T-helper 17 cell (primary cell): ENCODE measurements at places on chromosomes 2 and 18. TPM values are rescaled to one million over a fixed set of nuclear protein-coding genes. Genes with fewer than 3 reads are reported as not detected.

DNA sequence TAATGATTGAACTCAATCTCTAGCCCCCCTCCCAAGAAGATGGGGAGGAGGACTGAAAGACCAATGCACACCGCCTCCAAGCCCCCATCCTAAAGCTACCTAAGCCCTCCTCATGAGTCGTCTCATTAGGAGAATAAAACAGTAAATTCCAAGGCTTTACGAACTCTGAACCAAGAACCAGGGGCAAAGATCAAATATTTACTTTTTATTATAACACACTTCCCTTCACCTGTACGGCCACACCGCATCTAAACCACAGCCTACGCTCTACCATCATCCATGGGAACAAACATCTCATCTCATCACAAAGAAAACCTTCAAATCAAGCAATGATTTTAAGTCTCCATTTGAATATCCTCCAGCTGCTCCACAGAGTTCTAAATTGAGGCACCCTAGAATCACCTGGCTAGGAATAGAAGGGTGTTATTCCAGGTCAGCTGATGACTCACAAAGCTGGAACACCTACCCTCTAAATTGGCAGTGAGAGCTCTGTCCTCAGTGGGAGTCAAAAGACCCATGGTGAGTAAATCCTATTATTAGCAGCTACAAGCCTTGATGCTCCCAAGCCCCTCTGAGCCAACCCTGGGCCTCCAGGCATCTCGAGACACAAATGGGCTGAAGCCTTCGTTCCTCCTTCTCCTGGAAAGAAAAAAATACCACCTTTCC, 45.6 kb upstream of the BZW1 start:
- H3K27me3 ChIP-seq, result peaks cover 28% of the 10 kb centered on the region
- no peak for DNase-seq
- peaks cover 7% of the 10 kb centered on the region for H3K4me1 ChIP-seq
- H3K4me3 ChIP-seq, result no peak overlapping the region

DNA sequence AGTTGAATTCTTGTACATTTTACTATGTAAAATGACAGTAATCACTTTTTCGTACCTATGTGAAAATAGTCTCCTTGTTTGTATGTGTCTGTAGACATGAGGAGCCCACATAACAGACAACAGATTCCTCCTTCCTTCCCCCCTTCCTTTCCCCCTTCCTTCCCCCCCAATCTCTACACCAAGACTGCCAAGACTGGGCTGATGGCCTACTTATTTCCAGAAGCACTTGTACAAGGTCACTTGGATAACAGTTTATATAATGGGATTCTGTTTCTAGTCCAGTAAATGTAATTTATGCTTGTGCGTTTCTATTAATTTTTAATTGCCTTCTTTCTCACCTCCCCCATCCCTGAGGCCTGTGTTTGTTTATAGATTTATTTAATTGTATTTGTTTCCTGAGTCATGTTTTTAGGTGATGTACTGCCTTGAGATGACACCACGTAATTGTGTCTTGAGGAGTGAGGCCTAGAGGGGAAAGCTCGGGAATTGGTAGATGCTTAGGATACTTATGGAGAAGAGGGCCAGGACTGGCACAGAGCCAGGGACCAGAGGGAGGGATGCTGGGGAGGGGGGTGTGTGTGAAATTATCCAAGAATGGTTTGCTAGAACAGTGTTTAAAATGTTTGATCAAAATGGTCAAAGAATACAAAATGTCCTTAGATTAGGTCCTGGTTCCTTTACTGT, 12.3 kb downstream of the B3GNT2 start:
- no peaks in the 10 kb centered on the region for H3K27me3 ChIP-seq
- H3K4me3 ChIP-seq, result no peak overlapping the region
- no peak for DNase-seq
- H3K27ac ChIP-seq, result no peak overlapping the region
- H3K4me1 ChIP-seq, result peaks cover 44% of the 10 kb centered on the region

DNA sequence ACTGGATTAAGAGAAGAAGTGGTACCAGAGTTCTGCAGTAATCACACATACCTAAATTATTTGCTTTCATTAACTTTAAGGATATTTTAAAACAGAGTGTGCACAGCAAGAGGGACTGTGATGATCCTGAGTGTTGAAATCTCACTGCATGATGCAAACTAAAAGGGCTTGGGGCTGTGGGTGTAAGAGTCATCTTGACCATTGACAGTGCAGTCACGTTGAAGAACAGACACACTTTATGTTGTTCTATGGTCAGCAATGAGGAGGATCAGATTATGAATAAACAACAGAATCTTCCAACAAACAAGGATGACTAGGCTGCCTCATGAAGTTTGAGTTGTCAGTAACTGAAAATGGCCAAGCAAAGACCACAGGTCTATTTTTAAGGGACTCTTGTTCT, 87.2 kb upstream of the GALNT5 start:
- H3K27ac ChIP-seq, result no peak overlapping the region
- peaks cover 22% of the 10 kb centered on the region for H3K27me3 ChIP-seq
- H3K4me3 ChIP-seq, result no peak overlapping the region
- no peaks in the 10 kb centered on the region for H3K36me3 ChIP-seq
- H3K4me1 ChIP-seq, result no peaks in the 10 kb centered on the region

DNA sequence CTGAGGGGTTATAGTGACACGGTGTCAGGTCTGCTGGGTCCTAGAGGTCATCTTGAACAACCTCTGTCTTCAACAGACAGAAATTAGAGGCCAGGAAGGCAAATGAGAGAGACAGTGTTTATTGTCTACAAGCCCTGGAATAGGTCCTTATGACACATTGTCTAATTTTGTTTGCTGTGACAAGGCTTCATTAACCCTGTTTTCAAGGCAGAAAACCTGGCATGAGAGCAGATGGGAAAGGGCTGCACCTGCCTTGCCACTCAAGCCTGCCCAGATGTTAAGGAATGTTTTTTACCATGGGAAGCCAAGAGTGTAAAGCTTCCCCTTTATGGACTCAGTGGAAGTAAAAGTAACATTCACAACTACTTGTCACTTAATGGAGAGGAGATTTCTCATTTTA, 275.3 kb downstream of the KCNS3 start:
- H3K27ac ChIP-seq, result no peak overlapping the region
- no peak overlapping the region for H3K4me3 ChIP-seq
- DNase-seq, result no peak
- H3K4me1 ChIP-seq, result no peaks in the 10 kb centered on the region
- H3K36me3 ChIP-seq, result peaks cover 2% of the 10 kb centered on the region

DNA sequence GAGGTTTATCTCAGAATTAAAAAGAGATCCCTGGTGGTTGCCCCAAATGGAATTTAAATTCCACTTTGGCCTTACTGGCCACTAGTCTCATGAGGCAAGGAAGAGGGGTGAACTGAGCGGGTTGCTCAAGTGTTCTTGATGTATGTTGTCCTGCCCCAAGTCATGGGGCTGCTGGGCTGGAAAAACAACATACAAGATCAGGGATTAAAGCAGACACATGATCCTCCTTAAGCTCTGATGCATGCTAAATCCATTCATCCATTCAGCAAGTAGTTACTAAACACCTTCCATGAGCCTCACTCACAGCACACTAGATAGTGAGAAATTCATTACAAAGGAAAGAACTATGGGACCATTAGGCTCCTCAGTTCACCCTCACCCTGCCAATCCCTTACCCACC, 196.3 kb downstream of the MREG start:
- no peaks in the 10 kb centered on the region for H3K36me3 ChIP-seq
- no peak overlapping the region for H3K27ac ChIP-seq
- DNase-seq, result no peak

DNA sequence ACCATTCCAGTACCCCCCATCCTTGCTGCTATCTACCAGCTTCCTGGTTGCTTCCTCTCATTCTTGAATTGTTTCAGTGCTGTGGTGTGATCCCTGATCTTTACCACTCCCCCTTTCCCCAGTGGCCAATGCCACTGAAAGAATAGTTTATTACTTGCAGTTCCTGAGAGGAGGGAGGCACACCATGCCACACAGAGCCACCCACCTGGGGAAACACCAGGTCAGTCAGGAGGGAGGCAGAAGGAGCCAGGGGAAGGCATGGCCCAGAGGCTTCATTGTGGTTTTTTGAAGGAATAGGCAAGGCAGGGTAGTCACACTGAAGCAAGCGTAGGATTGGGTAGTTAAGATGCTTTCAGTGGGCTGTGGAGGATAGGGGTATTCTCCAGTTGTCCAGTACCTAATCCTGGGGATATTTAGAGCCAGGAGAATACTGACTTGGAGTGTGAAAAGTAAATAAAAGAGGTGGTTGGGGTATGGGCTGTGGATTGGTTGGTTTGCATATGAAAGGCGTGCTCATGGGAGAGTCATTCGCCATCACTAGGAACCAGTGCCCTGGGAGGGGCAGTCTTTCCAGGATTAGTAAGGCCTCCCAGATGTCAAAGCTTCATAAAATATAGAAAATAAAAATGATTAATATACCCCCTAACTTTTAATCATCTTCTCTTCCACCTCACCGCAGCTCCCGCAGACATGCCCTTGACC, 6.7 kb upstream of the TMEM177 start:
- H3K36me3 ChIP-seq, result no peaks in the 10 kb centered on the region
- no peak for DNase-seq
- no peak overlapping the region for H3K27ac ChIP-seq
- no peaks in the 10 kb centered on the region for H3K27me3 ChIP-seq
- H3K4me3 ChIP-seq, result no peak overlapping the region
- peaks cover 6% of the 10 kb centered on the region for H3K4me1 ChIP-seq

GRCh38 chr2:68753318-68753717, 18.7 kb downstream of the ARHGAP25 start:
- H3K36me3 ChIP-seq, result peaks cover 14% of the 10 kb centered on the region
- peaks cover 63% of the 10 kb centered on the region for H3K4me1 ChIP-seq
- peak overlapping the region; percentile 70 for H3K4me3 ChIP-seq
- no peaks in the 10 kb centered on the region for H3K27me3 ChIP-seq
- DNase-seq, result no peak
- peak overlapping the region; percentile 97 for H3K27ac ChIP-seq

- no peak overlapping the region for H3K4me3 ChIP-seq
- no peaks in the 10 kb centered on the region for H3K4me1 ChIP-seq
- peaks cover 10% of the 10 kb centered on the region for H3K27me3 ChIP-seq
- no peak for DNase-seq
Measured at GRCh38 chr18:79608999-79609461, 70.6 kb upstream of the CTDP1 start.

DNA sequence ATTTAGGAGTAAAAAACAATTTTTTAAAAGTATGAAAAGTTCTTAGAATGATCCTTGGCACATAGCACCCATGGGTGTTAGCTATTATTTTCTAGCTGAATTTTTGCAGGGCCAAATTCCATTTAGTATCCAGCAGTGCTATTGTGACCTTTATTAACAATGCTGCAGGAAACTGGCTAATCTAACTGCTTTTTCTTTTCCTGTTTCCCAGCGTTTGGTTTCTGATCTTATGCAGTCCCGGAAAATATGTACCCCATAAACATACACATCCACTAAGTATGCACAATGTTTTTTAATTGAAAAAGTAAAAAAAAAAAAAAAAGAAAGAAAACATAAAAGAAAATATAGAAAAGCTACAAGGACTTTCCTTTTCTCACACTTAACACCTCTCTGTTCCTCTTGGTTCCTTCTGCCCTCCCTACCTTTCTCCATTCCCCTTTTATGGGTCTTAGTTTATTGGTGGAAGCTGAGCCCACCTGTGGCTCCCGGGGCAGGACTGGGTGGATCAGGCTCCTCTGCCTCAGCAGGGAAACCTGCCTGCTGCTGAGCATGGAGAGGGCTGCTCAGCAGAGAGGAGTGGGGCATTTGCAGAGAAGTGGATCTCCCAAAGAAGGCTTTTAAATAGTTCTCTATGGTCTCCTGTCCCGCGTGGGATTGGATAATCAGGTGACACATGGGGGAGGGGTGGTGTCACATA, 9.3 kb upstream of the SLC16A14 start:
- peaks cover 2% of the 10 kb centered on the region for H3K36me3 ChIP-seq
- no peaks in the 10 kb centered on the region for H3K4me1 ChIP-seq
- DNase-seq, result no peak
- no peak overlapping the region for H3K27ac ChIP-seq
- H3K4me3 ChIP-seq, result no peak overlapping the region
- no peaks in the 10 kb centered on the region for H3K27me3 ChIP-seq

DNA sequence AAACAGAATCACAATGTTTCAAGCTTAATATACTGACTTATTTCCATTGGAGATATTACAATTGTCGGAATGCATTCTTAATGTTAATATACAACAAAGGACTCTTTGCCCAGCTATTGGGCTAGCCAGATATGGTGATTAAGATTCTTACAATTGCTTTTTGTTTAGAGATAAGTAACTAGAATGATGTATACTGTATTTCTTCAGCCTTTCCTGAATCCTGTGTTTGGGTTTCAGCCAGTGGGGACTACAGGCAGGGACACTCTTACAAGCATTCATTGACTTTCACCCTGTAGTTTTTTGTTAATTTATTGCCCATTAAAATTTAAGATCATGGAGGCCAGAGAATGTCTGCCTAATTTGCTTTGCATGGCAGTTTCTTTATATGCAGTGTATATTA, 254.1 kb upstream of the TMEFF2 start:
- no peak overlapping the region for H3K4me3 ChIP-seq
- no peak overlapping the region for H3K27ac ChIP-seq
- DNase-seq, result no peak
- H3K36me3 ChIP-seq, result no peaks in the 10 kb centered on the region

DNA sequence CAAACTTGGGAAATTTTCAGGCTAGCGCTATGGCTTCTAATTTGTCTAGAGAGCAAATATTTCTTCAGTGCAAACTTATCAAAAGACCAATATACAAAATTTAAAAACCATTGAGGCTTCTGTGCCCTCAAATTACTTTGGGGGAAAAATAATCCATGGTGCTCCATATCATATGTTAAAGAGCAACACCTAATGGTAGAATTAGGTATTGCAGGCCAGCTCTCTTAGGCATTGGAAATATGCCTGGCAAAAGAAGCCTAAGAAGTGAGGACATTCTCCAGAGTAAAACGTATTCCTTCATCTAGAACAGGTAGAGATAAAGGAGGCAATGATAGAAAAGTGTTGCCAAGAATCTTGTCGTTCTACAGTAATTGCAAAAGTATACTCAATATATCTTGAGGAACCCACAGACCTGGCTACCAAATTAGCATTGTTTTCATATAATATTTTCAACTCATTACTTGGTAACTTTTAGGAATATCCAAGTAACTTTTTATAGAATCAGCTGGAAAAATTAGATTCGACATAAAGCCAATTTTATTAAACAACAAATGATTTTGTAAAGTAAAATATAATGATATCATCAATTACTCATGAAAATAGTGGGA, 401.1 kb downstream of the BCL11A start:
- no peak overlapping the region for H3K27ac ChIP-seq
- no peak overlapping the region for H3K4me3 ChIP-seq
- peaks cover 4% of the 10 kb centered on the region for H3K27me3 ChIP-seq
- peaks cover 2% of the 10 kb centered on the region for H3K4me1 ChIP-seq
- no peaks in the 10 kb centered on the region for H3K36me3 ChIP-seq

Gene POTEJ
- not detected for total RNA-seq

Gene CDCA7
- total RNA-seq, result 3.1 TPM

Gene CTIF
- total RNA-seq, result 7.3 TPM

Gene EFHD1
- 1.1 TPM for total RNA-seq

Gene C2orf78
- not detected for total RNA-seq
